Endothelial cell (in vitro differentiated cells): ENCODE measurements at places on chromosomes 12 and 14.

DNA sequence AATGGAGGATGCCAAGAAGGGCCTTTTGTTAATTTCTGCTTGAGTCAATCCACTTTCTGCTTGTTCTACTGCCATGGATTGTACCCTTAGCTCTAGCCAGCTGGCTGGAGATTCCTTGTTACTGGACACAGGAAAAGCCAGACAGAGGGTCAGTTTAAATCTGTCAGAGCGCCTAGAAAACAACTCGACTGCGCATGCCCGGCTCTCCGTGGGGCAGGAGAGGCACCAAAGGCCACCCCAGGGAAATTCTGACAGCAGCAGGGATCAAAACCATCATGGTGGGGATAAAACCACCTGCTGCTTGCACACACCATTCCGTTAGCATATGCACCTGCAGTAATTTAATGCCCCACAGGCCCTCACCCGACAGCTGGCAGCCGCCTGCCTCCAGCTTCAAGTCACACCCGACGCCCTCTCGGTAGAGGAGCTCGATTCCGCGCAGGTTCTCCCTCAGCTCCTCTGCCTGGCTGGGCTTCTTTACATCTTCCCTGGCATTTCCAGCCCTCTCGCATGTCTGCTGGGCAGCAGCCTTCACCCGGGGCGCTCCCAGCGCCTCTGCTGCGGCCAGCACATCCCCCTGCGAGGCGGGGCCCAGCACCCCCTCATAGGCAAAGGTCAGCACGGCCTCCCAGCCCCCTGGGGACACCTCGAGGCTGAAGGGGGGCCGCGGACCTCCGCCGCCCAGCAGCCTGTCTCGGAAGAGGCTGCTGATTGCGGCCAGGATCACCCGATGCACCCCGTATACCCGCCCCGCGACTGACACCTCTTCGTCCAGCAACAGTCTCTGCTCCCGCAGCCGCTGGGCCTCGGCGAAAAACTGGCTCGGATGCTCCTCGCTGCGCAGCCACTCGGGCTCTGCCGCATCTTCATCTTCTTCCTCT, 1.0 kb downstream of the KLHL33 start:
- DNase-seq = peak; percentile 7

DNA sequence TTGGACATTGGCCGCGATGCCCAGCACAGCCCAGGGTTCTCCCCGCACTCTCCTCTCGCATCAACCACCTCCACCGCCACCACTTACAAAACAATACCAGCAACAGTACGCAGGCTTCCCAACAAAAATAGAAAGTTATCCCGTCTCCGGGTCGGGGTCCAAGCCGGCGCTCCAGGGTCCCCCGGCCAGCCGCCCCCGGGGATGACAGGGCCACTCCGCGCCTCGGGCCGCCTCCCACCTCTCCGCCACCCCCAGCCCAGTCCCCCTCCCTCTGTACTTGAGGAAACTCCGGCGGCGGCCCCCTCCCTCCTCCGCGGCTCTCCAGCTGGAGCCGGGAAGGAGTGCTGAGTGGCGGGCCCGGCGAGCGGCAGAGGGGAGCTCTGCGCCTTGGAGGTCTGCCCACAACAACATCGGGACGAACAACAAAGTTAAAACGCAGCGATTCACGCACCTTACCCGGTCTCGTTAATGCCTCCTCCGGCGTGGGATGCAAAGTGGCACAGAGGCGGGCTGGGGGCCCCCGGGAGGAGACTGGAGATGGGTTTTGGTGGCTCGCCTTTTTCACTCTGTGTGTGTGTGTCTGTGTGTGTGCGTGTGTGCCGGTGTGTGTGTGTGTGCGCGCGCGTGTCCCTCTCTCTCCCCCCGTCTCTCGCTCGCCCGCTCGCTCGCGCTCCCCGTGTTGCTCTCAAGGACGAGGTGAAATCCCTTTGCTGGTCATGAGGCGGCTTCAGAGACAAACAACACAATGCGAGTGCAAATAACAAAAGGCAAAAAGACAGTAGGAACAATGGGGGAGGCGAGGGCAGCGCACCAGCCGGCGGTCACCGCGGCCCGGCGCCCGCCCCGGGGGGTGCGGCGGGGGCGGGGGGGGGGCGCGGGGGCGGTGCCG, 386.8 kb downstream of the BCAT1 start:
- DNase-seq = peak; percentile 67

- DNase-seq = no peak
These were observed 648.1 kb upstream of the NOVA1 start for GRCh38 chr14:27245947-27246346.

DNA sequence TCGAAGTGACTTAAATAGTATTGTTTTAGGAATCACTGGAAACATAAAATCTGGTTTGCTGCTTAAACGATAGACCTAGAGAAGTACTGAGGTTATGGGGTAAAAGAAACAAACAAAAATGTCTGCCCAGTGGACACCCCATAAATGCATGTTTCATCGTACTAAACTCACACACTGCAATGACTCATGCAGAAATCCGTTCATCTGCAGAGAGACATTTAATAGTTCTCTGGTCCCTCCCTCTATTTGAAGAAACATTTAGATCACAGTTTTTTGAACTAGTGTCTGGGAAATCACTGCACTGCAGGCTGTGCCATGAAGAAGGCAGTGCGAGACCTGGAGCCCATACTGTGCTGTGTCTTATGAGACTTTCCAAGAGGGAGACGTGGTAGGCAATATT, 25.5 kb downstream of the SLC17A8 start:
- no peak for DNase-seq

DNA sequence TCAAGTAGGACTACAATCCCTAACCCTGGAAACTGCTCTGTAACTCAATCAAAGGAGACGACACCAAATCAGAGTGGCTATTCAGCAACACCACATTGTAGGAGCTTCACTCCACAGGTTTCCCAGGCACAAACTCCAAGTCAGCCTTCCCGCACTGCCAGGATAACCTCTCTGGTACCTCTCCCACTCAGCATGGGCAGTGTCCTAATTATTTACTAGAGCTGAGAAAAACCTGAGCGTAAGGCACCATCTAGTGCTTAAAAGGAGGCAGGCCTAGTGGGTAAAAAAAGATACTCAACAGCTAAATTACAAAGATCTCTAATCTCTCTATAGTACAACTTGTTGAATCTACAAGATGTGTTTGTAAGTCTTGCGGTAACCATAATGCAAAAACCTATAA, 36.1 kb downstream of the PARP11 start:
- DNase-seq = no peak

GRCh38 chr12:15583804-15584203, 205.4 kb downstream of the EPS8 start:
- no peak for DNase-seq

- DNase-seq = no peak
These were observed 47.4 kb downstream of the CALM1 start for GRCh38 chr14:90444077-90444696.

DNA sequence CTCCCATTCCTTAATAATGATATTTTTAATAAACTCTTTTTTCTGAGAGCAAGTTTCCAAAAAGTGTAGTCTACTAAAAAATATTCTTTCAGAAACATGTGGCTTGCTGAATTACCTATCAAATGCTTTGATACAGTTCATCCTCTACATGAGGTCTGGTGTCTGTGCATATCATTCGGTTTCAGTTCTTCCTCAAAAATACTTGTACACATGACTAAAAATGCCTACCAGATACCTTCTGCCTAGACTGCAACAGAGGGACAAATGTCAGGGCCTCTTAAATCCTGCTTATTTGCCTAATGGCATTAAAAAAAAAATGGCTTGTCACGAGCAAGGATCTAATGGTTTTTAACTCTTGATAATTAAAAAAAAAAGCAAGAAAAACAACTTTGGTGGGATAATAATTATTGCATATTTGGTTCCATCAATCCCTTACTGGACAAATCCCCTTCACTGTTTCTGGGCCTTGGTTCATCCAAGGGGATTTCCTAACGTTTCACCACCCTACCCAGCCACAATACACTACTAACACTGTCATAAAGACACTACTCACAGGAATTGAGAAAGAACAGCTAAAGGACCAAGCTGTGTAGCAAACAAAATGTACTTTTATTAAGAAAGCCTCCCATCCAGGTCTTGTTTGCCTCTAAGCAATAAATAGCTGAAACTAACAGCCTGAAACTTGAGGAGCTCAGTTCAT, 45.7 kb downstream of the PARP11 start:
- DNase-seq = no peak

GRCh38 chr14:32593290-32593942, 264.3 kb downstream of the AKAP6 start:
- DNase-seq = no peak

GRCh38 chr12:12028668-12029402, 41.9 kb upstream of the BCL2L14 start:
- no peak for DNase-seq

GRCh38 chr12:106964526-106964925, 8.8 kb downstream of the TMEM263 start:
- no peak for DNase-seq

GRCh38 chr12:93868771-93869170, 191.6 kb downstream of the CRADD start:
- no peak for DNase-seq

DNA sequence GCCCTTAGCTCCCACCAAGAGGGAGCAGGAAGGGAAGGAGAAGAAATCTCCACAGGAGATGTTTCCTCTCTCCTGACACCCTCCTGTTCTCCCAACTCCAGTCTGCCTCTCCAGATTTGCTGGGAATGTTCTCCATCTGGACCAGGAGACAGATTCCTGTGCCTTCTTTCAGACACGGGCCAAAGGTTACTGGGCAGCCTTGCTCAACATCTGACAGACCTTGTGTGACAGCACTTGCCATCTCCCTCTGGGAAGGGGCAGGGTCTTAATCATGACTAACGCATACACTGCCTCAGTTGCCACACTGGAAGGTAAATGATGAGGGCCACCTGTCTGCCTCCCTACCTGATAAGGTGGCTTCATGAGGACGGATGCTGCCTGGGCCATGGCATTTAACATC, 2.5 kb upstream of the TTC7B start:
- no peak for DNase-seq

DNA sequence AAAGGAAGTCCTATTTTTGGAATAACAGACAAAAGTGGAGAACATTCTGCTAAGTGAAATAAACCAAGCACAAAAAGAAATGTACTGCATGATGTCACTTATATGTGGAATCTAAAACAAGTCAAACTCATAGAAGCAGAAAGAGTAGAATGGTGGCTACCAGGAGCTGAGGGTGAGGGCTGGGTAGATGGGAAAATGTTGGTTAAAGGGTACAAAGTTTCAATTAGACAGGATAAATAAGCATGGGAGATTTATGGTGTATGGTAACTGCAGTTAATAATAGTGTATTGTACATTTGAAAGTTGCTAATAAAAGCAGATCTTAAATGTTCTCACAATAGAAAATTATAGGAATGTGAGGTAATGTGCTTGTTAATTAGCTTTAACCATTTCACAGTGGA, 12.8 kb downstream of the LUM start:
- no peak for DNase-seq

GRCh38 chr14:52729585-52729924, 411 bp upstream of the STYX start:
- no peak for DNase-seq

DNA sequence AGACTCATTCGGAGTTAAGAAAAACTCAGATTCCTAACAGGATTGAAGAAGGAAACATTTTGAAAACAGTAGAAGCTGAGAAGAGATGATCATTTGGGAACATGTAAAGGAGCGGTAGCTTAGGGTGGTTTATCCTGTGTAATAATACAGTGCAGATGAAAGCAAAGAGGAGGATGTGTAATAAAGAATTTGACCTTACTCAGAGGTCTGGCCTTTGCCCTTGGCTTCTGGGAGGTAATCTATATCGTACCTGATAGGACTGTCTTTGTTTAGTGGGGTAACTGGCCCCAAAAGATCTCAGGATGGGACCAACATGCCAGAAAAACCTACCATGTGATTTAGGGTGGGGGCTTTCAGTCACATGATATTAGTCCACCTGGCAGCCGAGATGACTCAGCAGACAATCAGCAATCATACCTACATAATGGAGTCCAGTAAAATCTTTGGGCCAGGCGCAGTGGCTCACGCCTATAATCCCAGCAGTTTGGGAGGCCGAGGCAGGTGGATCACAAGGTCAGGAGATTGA, 23.3 kb upstream of the KLHL42 start:
- no peak for DNase-seq

DNA sequence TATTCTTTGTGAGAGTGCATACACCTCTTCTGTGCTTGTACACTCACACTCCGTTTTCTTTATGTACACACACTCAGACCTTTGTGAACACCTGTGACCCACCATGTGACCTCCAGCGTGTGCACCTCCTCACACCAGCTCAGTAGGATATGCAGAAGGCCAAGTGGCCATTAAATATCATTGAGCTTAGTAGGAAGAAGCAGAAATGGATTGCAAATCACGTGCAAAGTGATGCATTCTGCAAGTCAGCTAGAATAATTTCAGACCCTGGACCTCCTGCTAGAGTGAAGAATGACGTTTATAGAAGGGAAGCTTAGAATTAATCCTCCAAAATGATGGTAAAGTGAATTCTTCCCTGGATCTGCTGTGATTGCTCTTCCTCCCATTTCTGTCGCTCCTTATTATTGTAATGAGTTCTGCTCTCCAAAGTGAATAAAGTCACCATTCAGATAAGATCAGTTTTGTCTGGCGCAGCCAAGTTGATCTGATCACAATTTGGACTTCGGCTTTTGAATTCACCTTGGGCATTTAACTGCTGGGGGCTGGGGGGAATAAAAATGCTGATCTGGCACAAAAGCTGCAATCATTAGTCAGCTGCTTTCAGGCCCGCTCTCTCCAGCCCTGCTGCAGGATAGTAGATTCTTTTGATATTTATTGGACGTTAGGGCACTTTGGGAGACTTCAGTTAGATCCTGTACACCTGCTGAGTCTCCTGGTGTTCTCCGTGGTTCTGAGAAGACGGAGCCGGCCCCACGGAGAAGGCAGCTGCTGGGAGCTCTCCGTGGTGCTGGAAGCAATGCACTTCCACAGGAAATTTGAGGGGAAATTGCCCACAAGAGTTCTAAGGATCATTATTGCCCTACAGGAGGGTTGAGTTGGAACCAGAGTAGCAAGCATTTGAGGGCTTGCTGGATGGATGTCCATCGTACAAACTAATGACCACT, 12.4 kb upstream of the NRXN3 start:
- DNase-seq = peak; percentile 78

DNA sequence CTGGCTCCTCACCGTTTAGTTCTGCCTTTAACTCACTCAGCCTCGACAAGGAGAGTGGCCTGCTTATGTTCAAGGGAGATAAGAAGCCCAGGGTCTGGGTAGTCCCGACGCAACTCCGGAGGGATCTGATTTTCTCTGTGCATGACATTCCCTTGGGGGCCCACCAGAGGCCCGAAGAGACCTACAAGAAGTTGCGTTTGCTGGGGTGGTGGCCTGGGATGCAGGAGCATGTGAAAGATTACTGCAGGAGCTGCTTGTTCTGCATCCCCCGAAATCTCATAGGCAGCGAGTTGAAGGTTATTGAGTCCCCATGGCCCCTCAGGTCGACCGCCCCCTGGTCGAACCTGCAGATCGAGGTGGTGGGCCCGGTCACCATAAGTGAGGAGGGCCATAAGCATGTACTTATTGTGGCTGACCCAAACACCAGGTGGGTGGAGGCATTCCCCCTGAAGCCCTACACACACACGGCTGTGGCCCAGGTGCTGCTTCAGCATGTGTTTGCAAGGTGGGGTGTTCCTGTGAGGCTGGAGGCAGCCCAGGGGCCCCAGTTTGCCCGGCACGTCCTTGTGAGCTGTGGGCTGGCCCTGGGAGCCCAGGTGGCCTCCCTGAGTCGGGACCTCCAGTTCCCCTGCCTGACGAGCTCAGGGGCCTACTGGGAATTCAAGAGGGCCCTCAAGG, 13.1 kb downstream of the CBLN3 start:
- no peak for DNase-seq

GRCh38 chr14:68667313-68667791, 125.5 kb downstream of the ZFP36L1 start:
- no peak for DNase-seq
